ENCODE measurements at places on chromosomes 6 and 20.

DNA sequence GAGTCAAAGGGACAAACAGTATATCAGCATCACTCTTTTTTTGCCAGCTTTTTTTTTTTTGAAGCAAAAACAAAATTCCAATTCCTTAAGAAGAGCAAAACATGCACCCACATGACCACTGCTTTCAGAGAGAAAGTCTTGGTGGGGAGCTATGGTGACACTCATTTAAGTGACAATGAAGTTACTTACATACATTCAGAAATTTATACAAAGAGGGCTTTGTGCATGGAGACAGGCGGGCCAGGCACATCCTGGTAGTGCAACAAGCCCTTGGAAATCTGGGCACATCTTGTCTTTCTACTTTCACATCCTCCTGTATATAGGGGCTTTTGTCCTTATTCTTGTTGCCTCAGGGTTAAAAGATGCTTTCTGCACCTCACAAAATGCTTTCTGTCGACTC lies 55.9 kb downstream of the IL22RA2 start:
- no peak for DNase-seq

DNA sequence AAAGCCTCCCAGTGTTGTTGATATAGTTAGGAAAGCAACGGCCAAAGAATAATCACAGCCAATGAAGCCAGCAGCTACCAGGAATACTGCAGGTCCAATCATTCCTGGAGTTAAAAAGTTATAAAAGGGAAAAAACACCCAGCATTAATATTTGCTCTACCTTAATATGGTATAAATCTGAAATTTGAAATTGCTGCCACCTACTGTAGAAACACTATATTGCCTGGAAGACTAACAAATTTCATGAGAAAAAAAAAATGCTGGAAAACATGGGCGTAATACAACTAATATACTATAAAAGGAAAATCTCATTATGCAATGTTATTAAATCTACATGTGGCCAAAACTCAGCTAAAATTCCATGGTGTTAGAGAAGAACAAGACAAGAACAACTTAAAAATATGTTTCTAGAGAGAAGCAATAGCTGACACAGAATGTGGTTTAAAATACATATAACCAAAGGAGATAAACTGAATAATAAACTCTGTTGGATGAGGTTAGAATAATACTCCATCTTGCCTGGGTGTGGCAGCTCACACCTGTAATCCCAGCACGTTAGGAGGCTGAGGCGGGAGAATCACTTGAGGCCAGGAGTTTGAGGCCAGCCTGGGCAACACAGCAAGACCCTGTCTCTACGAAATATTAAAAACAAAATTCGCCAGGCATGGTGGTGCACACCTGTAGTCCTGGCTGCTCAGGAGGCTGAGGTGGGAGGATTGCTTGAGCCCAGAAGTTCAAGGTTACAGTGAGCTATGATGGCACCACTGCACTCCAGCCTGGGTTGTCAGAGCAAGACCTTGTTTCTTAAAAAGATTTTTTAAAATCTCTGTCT lies 43.1 kb downstream of the SLC17A5 start:
- DNase-seq = peak; percentile 16

- no peak for DNase-seq
These were observed 12.6 kb upstream of the PIGU start for GRCh38 chr20:34689486-34689885.

DNA sequence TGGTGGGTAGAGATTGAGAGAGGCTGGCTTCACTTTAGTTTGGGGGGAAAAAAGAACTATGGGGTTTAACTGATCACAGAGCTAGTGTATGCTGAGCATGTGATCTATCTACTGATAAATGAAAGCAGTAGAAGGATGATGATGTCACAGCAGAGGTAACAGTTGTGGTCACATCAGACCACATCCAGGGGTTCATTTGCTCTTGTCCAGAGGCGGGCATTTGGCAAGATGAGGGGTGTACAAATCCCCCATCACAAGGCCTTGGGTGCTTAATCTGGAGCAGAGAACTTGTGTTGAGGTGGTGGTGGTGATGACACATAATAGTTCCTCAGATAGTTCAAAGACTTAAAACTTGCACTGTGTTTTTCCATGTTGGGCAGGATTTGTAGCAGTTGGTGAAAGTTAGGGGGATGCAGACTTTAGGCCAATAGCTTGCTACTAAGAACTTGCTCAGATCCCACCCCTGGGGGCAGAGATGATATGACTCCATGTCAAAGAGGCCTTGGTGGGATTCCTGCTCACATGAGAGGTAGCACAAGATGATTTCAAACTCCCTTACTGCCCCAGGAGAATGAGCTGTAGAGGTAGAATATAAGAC lies 63.4 kb downstream of the PRDM1 start:
- DNase-seq = no peak

DNA sequence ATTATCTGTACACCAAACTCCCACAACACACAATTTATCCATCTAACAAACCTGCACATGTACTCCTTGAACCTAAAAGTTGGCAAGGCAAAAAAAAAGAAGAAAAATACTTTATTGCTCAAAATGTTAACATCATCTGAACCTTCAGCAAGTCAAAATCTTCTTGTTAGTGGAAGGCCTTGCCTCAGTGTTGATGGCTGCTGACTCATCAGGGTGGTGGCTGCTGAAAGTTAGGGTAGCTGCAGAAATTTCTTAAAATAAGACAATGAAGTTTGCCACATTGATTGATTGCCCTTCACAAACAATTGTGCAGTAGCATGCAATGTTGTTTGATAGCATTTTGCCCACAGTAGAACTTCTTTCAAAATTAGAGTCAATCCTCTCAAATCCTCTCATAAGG lies 2.7 kb upstream of the WFDC11 start:
- DNase-seq = no peak

All from hepatic stellate cell (primary cell).